Foreskin melanocyte (primary cell): ENCODE measurements at places on chromosomes 6 and 20.

DNA sequence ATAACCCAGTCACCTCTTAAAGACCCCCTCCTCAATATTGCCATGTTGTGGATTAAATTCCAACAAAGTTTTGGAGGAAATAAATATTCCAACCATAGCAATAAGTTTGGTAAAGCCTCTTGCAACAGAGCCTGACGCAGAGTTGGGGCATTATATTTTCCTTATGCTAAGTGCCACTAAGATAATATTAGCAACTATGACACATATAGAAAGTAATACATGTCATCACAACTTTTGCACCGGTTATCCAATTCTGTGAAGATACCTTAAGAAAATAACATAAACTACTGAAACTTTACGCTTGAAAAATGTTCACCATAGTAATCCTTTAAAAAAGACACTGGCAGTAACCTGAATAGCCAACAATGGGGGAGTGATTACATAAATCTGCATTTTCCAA lies 52.2 kb upstream of the TRERF1 start:
- DNase-seq = no peak

GRCh38 chr20:37395921-37396415 lies 50.0 kb downstream of the SRC start:
- DNase-seq = no peak

DNA sequence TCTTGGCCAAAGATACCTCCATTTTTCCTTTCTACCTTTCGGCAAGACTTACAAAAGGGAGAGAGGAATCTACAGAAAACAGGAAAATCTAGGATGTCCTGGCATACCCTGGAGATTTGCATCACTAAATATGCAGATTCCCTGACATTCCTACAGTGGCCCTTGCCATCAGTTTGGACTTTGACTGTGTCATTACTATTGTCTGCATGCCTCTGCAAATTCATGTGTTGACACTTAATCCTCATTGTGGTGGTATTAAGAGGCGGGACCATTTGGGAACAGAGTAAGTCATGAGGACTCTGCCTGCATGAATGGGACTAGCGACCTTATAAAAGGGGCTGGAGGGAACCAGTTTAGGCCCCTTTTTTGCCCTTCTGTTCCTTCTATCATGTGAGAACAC lies 50.5 kb upstream of the DTNBP1 start:
- DNase-seq = no peak

DNA sequence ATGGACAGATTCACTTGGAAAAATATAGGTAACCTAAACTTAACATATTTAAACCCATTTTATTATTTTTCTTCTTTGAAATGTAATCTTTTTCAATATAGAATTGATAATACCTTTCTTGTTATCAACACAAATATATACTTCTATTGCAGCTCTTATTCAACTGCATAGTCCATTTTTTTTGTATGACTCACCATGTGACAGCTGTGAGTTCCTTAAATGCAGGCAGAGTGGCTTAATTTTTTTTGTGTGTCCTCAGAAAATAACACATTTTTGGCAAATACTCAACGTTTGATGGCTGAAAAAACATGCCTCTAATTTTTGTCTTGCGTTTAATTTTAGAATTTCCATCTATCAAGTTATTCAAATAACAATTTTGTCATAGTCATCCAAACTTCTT lies 454.8 kb downstream of the PHF3 start:
- no peak for DNase-seq

DNA sequence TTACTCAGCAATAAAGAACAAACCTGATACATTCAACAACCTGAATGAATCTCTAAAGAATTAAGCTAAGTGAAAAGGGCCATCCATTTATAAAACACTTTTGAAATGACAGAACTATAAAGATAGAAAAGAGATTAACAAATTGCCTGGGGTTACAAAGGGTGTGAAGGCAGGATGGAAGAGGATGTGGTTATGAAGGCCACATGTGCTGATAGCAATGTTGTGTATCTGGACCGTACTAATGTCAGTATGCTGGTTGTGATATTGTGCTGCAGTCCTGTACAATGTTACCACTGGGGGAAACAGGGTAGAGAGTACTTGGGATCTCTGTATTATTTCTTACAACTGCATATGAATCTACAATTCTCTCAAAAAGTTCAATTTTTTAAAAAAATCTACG lies 36.4 kb downstream of the ELOVL5 start:
- no peak for DNase-seq

GRCh38 chr6:32200711-32201475 lies 8.4 kb upstream of the GPSM3 start:
- no peak for DNase-seq

DNA sequence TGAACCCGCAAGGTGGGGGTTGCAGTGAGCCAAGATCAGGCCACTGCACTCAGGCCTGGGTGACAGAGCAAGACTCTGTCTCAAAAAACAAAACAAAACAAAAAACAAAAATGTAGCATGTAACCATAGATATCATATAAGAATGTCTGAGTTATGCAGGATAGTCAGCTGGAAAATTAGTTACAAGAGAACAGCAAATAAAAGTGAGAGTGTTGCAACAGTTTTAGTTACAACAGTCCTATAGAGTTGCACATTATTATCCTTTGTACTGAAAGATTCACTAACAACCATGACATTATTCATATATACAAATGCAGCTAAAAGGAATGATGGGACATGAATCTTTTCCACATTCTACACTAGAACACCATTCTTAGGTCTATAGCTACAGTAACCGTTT lies 16.4 kb downstream of the RNF24 start:
- peak; percentile 40 for DNase-seq

DNA sequence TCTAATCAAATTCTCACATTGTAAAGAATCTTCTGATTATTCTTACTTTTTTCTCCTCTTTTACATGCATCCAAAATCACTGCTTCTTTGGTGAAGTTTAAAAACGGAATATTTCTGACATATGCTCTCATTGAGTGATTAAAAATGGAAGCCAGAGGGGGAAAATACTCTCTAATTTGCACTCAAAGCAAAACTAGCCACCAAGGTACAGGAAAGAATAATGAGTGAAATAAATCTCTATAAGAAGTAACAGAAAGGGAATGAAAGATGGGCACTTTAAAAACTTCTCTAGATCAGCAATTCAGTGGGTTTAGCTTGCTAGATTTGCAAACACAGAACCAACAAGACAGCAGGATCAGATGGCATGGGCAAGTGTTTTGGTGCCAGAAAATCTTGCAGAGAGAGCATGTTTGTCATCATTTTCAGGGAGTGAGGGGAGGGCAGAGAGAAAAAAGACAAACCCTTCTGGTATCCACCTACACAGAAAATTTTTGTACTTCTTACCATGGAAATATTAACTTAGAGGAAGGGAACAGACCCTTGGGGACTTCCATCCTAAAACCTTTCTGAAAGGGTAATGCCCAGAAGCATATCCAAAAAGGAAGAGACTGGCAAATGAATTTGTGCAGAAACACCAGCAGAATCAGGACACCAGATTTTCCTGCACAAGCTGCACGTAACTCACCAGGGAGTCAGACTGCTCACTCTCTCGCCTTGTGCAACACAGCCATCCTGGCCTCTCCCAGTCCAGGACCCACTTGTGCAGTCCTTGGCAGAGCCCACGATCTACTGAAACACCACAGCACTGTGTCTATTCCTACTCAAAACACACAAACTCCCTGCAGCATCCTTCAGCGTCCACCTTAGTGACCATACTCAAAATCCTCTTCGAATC lies 270.2 kb upstream of the PRDM1 start:
- DNase-seq = no peak

- DNase-seq = peak; percentile 35
Observed at GRCh38 chr6:26235302-26235670, 129.7 kb upstream of the BTN3A2 start.

- no peak for DNase-seq
Observed at GRCh38 chr6:96611342-96611991, 48.5 kb downstream of the FHL5 start.

DNA sequence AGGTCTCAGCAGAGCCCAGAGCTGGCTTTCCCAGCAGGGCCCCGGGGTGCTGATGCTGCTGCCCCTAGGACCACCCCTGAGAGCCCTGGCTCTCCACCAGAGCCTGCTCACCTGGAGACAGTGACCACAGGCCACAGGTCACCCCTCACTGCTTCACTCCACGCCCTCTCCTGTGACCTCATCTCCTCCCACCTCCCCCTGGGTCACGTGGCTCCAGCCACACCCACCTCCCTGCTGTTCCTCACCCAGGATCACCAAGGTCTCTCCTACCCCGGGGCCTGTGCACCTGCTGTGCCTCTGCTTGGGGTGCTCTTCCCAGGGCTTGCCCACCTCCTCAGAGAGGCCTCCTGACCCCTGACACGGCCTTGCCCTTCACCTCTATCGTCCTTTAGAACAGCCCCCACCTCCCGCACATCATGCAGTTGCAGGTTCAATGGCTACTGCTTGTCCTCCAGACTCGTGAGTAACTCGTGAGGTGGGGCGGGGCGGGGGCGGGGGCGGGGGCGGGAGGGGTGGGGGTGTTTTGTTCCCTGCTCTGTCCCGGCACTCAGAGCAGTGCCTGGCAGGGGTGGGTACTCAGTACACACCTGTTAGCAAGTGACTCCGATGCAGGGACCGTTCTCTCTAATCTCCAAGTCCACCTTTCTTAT lies 468.0 kb downstream of the PREX1 start:
- no peak for DNase-seq

- DNase-seq = no peak
Observed at GRCh38 chr6:120826253-120826652, 508.0 kb downstream of the TBC1D32 start.

GRCh38 chr6:106939208-106939607 lies 35.3 kb downstream of the CD24 start:
- DNase-seq = no peak

GRCh38 chr6:2760882-2761842 lies 4.0 kb upstream of the WRNIP1 start:
- no peak for DNase-seq

GRCh38 chr6:45590696-45591184 lies 213.0 kb upstream of the SUPT3H start:
- DNase-seq = no peak

DNA sequence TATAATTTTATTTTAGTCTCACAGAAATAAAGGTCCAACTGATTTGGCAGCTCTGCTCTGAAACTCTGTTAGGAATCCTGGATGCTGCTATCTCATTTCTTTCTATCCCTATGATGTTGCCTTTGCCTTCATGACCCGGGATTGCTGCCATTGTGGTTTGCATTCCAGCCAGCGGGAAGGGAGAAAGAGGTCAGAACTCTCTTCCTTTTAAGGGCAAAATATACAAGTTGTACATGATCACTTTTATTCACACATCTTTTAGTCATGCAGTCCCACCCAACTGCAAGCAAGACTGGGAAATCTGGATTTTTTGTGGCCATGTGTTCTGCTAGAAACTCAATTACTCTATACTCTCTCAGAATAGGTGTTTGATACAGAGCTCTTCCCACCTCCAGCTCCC lies 263.1 kb upstream of the ZFP64 start:
- DNase-seq = peak; percentile 29

DNA sequence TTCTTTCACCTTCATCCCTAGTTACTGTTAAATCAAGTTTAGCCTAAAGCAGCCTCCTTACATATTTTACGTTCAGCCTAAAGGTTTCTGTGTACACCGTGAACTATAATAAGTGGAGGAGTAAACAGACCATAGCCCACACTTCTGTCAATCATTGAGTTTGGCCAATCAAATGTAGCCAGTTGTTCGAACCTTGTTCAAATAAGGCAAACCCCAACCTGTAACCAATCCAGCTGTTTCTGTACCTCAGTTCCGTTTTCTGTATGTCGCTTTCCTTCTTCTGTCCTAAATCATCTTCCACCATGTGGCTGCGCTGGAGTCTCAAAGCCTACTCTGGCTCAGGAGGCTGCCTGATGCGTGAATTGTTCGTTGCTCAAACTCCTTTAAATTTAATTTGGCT lies 1.8 kb upstream of the FBXO30 start:
- no peak for DNase-seq

DNA sequence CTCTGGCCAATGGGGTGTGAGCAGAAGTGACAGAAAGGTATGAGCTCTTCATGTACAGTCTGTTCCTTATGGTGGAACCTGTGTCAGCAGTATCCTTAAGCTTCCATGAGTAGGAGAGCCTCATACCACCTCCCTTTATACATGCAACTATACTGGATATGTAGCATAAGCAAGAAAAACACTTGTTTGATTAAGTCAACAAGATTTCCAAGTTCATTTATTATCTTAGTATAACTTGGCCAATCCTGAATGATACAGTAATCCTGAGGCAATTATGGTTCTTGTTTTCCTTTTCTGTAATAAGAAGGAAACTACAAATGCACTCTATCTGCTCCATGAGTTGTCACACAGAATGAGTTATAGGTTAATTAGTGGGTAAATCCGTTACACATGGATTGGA lies 409.6 kb upstream of the ID4 start:
- DNase-seq = no peak

DNA sequence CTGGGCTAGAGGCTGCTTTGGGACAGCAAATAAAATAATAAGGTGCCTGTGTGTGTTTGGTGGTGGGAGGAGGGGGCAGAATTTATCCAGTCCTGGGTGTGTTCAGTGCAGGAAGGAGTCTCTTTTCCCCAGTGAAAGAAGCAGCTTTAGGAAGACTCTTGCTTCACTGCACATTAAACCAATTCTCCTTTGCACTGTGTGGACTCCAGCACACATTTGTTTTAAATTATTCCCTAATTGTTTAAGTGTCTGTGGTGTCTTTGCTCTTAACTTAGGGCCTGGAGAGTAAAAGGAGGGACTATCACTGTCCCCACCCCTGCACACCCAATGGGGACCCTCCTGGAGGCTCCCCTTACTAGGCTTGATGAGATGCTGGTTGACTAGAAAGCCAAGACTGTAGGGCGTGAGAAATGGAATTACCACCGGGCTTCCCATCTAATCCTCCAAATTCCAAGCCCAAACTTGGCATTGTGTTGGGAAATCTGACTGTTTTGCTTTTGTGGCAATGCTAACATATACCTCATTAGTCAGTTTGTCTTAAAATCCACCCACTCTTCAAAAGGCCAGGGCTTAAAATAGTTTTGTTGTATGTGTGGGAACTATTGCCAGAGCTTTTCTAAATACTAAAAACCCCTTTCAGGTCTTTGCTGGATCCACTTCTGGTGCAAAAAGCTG lies 13.5 kb upstream of the DAAM2 start:
- DNase-seq = no peak
